ENCODE measurements at places on chromosomes 1 and 21.

DNA sequence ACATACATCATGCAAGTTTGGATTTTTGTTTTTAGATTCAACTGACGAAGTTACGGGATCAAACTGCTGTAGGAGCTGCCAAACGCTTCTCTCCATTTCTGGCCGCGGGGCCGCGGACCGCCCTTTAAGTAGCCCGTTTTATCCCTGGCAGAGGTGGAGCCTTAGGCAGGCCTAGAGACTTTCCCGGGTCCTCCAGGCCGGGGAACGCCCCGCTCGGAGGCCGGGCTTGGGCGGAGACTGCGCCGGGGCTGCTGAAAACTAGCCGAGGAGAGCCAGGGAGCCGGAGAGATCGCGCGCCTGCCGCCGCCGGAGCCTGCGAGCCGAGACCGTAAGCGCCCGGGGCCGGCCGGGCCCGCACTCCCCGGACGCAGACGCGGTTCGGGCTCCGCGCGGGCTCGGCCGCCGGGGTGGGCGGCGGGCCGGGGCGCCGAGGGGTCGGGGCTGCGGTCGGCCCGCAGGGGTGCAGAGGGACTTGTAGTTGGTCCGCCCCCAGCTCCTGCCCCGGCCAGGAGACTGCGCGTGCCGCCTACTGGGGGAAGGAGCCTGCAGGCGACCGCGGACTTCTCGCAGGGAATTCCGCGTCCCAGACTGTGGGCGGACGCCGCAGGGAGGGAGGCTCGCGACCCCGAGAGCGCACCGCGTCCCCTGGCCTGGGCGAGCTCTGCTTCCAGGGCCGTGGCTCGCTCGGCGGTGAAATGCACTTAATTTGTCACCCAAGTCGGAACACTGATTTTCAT lies at the start of gene EPHX1:
Gene EPHX1 (plus strand): TSS at position 283 of the 737 bp plus-strand sequence. CDS start 18,606 bp downstream, outside the sequence.
- peak; percentile 89 for DNase-seq

DNA sequence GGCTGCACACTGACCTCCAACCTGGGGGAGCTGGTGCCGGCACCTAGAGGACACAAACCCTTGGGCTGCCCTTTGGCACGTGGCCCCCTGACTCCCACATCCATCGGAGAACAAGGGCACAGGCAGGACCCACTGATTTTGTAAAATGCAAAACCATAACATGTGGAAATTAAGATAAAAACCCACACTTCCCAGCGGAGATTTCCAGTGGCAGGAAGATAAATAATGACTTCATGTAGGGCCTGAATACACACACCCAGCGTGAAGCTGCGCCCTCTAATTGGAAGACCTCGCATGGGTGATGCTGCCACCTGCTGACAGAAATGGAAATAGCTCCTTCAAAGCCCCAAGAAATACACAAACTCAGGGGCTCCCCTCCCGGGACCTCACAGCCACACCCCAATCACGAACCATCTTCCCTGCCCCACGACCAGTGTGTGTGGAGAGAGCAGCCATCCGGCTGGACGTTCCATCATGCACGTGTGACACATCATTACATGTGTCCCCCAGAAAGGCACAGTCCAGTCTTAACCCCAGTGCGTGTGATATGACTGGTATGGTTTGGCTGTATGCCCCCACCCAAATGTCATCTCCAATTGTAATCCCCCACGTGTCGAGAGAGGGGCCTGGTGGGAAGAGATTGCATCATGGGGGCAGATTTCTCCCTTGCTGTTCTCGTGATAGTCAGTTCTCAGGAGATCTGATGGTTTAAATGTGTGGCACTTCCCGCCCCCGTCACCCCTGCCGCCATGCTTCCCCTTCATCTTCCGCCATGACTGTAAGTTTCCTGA lies 5.7 kb upstream of the TPRG1L start:
- peak; percentile 76 for DNase-seq

DNA sequence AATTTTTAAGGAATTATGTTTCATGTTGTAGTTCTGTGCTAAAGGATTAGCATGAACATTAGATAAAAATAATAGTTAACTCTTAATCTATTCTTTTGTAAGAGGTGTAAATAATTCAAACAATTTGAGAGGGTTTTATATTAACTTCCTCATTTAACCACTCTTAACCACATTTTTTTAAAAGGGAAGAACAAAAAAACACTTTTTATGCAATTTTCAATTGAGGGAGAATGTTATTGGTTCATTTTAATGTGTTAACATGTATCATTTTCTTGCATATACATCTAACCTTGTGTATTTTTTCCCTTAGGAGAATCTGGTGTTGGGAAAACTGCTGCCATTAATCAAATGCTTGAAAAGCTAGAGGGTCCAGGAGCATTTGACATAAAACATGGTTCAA lies 169.0 kb downstream of the LBR start:
- DNase-seq = no peak

DNA sequence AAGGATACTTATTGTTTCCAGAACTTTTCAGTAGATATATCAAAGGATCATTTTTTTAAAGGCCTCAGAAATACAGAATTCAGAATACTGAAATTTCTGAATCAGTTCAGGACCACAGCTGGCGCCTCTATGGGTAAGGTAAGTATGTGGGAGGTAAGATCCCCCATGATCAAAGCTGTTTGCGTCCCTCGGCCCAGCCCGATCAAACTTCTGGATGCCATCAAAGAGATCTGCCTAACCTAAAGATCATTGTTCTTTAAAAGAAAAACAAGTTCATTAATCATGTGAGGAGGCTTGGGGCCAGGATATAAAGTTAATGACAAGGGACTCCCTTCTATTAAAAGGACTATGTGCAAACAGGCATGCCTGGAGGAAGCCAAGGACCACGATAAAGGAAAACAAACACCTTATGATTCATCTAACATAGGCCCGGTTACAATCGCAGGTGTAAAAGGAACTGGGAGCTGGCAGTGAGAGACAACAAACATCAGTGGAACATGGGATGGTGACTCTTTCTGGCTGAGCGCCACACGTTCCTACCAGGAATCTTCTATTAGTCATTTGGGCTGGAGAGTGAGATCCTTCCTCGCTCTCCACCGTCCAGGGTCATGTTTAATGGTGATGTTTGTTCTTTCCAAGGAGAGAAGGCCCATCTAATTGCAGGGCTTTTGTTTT lies 2.8 kb upstream of the BACE2 start:
- peak; percentile 30 for DNase-seq

DNA sequence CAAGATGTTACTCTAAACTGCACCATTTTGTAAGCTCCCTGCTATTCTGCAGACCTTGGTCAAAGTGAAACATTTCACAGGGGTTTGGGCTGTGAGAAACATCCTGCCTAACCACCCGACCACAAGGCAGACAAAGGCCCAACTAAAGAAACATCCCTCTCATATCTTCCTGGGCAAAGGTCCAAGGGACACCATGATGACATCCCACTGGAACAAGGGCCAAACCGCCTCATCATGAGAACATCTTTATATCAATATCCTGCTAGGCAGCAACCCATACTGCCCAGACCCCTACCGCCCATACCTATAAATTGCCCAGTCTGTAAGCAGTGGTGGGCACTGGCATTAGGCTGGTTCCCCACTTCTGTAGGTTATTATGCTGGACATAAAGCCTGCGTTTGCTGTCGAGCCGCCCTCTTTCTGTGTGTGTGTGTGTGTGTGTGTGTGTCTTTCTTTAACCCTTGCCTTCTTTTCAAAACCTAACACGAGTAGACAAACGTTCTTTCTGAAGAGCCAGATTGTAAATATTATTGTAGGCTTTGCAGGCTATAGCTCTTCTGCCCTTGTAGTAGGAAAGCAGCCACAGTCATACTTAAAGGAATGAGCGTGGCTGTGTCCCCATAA lies 1.0 kb upstream of the PPIE start:
- peak; percentile 89 for DNase-seq

DNA sequence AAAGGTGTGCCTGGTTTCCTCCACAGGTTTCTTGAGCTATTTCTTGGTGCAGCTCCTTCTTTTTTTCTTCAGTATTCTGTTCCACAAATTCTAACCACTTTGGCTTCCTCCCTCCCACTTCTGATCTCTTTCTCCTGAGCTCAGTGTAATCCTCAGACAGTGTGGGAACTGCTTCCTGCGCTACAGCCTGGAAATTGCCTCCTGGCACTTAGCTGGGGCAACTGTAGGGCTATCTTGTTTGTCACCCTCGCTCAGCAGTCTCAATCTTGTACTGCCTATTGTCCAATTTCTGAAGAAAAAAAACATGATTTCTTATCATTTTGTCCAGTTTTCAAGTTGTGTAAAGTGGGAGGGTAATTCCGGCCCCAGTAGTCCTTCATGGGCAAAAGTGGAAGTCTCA lies 24.0 kb upstream of the GALNT2 start:
- DNase-seq = no peak

DNA sequence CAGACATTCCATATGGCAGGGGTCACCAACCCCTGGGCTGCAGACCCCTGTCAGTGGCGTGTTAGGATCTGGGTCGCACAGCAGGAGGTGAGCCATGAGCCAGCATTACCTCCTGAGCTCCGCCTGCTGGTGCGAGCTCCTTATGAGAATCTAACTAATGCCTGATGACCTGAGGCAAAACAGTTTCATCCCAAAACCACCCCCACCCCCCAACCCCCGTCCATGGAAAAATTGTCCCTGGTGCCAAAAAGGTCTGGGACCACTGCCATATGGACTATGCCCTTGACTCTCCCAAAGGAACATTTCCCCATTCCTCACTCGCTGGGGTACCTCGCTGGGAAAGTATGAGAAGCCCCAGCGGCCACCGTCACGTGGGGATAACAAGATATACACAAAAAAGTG lies 6.4 kb upstream of the CPT2 start:
- no peak for DNase-seq

DNA sequence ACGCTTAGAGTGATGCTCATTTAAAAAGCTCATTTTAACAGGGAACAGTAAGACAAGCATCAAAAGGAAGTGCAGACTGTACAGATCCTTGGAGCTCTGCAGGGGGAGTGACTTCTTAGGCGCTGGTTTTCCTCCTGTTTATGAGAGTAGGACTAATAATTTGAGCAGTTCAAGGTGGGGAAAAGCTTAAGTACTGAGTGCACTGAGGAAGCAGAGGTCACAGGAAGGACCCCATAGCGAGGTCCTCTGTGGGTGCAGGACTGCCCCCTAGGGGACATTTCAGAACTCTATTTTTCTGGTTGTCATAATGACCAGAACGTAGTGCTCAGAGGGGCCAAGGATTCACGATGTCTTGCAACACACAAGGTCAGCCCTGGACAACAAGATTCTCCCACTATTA lies 112.1 kb downstream of the HLCS start:
- DNase-seq = peak; percentile 57

DNA sequence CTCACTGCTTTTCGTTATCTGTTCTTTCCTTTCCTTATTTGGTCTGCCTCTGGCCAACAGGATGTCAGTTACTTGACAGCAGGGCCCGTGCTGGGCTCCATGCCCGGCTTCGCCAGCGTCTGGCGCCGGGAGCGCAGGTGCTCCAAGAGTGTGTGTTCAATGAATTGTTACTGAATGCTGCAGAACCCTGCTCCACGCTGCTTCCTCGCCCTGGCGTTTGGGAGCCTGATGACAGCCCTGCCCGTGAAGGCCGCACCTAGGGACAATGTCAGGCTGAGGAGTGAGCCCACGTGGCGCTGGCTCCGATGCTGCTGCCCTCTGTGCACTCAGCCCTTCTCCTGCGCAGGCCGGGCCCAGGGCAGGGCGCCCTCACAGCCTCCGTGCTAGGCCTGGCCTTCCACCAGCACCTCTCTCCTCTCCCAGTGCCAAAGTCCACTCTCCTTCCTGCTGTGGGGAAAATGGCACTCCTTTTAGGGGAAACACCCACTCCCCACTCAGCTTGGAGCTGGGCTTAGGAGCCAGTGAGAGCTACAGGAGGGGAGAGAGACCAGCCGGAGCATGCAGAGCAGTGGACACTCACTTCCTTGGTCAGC lies 51.4 kb downstream of the ACBD3 start:
- no peak for DNase-seq

GRCh38 chr1:244796719-244797406 lies 38.6 kb upstream of the COX20 start:
- DNase-seq = peak; percentile 62

- DNase-seq = peak; percentile 54
These were observed at the start of gene EXTL1 for GRCh38 chr1:26021647-26022403. Gene EXTL1, plus strand, starts transcription at chr1:26021775. Its CDS starts 872 bp downstream, at chr1:26022647.

DNA sequence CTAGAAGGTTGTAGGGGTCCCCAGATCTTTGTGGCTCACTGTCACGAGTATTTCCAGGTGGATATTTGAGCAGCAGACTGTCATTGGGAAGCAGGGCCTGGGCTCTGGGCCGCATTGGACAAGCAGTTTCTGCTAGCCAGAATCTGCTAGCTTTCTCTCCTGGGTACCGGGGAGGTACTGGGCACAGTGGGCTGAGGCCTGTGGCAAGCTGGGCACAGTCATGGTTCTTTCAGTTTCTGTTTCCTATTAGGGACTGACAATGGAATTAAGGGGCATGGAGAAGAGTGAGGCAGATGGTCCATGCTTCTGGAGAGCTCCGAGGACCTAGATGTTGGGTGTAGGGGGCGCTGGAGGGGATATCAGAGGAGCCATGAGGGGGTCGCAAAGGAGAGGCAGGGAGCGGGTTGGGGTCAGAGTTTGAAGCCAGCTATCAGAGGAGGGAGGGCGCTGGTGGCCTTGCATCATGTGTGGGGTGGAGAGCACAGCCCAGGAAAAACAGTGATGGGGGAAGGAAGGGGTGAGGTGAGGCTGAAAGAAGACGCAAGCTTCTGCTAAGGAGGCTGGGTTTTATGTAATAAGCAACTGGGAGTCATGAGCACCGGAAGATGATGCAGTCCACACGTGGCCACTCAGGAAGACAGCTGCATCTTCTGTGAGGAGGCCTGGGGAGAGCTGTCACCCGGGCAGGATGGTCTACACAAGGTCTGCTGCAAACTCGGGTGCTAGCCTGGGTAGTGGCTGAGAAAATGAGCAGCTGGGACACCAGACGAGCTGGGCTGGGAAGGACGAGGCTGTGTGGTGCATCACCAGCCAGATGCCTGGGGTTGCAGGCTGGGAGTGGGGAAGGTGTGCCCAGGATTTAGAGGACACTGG lies 72.7 kb downstream of the IER5 start:
- DNase-seq = no peak

Data from fibroblast of skin of back (primary cell).